ENCODE measurements at places on chromosomes 7 and 10.
A peak's percentile ranks its signal among the peaks of the same experiment; 100 is the strongest.

- DNase-seq: no peak
These were observed 584.2 kb upstream of the MBL2 start for GRCh38 chr10:53356616-53357349.

DNA sequence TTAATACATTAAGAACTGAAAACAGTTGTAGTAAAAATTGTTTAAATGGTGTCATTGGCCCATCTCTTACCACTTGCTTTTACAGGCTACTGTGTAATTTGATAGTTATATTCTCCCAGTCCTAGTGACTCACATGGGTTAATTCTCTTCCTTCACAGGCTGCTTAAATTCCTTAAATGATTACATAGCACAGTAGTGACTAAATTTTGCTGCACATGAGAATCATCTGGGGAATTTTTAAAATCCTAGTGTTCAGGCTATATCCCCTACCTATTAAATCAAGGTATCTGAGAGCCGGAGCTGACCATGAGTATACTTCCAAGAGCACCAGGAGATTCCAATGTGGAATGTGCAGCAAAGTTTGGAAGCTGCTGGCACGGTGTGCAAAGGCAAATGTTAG is 45.3 kb upstream of the ZNF800 start:
- DNase-seq: no peak

GRCh38 chr10:4102802-4103344 is 317.9 kb upstream of the KLF6 start:
- DNase-seq: no peak

- no peak for DNase-seq
These were observed 68.7 kb downstream of the AFAP1L2 start for GRCh38 chr10:114335614-114336013.

DNA sequence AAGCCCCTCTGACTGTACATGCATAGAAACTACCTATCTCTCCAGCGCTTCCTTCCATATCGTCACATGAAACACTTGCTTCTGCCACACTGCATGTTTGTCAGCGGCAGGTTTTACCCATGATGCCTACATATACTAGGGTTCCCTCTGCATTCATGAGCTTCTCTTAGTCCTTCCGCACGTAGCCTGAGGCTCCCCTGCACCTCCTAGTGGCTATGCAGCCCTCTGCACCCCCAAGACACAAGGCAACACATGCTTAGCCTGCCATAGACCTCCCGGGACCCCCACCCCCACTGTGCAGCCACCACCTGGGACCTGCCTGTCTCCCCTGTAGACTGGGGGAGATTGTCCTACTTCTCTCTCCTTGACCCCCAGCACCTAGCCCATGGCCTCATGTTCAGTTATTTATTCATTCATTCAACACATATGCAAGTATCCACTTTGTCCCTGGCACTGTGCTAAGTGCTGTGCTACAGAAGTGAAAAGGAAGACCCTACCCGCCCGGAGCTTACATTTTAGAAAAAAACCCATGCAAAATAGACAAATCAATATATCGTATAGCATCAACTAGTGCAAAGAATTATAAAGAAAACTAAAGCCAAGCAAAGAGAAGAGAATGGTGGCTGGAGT is 23.5 kb downstream of the TMEM273 start:
- DNase-seq: peak; percentile 45

- DNase-seq: no peak
These were observed 37.7 kb upstream of the EZH2 start for GRCh38 chr7:148921806-148922205.

GRCh38 chr7:40586197-40586596 is 451.4 kb downstream of the SUGCT start:
- DNase-seq: no peak

- DNase-seq: no peak
These were observed 116.6 kb upstream of the FOXP2 start for GRCh38 chr7:114298011-114298410.

GRCh38 chr10:60388709-60389301 is 870 bp downstream of the ANK3 start:
- DNase-seq: no peak

DNA sequence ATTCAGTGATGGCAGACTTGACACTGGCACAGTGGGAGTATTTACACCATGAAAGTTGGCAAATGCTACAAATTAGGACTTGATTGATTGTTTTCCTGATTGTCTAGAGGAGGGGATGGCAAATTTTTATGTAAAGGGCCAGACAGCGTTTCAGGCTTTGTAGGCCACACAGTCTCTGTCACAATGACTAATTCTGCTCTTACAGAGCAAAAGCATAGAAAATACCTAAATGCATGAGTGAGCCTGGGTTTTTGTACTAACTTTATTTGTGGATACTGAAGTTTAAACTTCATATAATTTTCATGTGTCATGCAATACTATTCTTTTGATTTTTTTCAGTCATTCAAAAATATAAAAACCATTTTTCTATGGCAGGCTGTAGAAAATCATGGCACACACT is 9.0 kb upstream of the ARMS2 start:
- DNase-seq: no peak

- DNase-seq: no peak
These were observed 91.5 kb downstream of the SEMA3D start for GRCh38 chr7:85095366-85095765.

GRCh38 chr7:47875998-47876744 is 72.1 kb downstream of the PKD1L1 start:
- DNase-seq: no peak

GRCh38 chr7:151376218-151376902 is 33.5 kb downstream of the WDR86 start:
- no peak for DNase-seq

GRCh38 chr10:84606428-84606827 is 278.0 kb downstream of the CCSER2 start:
- no peak for DNase-seq

DNA sequence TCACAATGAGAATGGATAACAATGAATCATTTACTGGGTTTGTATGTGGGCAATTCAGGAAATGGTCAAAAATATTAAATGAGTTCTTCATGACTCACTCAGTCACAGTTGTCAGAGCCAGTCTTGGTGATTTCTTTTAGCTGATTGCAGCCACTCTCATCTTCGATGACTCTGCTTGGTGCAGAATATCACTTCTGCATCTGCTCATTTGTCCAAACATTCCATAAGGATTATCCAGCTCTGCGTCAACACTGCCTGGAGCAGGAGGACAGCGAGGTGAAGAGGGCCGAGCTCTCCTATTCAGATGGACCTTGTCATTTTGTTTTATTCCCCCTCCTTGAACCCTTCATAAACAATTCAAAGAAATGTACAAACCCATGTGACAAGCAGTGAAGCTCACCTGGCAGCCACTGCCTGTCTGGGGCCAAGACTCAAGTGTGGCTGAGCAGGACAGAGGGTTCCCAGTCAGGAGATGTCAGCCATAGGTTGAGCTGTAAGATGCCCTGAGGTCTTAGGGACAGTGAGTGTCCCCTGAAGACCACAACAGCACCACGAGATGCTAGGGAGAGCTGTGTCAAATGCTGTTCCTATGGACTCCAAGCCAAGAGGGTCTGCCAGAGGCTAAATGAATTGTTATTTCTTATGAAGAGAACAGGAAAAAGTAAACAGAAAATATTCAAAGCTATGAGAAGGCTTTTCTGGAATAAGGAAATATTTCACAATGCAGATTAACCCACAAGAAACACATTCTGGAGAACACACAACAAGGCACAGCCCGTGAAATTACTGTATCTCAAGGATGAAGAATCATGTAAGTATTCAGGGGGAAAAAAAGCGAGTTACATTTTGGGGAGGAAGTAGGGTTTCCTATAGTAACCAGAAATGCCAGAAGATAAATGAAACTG is 33.1 kb upstream of the EGFR start:
- DNase-seq: no peak

DNA sequence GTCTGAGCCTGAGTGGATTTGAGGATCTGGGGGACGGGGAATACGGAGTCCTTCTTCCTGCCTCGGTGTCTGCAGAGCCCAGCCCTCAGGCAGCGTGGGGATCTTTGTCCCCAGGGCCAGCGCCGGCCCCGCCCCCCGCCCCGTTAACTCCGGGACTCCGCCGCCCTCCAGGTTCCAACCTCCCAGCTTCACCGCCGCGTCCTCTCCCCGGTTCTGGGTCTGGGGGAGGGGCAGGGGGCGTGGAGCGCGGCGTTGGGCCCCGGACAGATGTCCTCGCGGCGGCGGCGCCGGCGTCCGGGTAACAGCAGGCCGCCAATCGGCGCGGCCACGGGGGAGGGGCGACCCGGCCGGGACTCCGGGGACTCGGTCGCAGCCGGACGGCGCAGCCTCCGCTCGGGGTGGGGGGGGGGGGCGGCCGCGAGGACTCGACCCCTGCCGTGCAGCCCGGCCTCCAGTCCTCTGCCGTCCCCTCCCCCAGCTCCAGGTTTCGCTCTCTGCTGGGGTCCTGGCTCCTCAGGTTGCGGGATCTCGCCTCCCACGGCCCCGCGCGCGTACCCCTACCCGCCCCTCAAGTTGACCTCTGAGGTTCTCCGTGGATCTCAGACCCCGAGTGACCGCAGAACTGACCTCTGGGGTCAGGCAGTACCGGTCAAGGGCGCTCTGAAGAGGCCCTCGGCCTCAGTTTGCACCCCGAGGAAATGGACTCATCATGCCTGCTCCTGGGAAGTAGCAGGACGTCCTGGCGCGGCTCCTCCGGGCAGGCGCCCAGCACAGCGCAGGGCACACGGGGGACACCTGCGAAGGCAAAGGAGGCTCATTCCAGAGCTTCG is 2.3 kb upstream of the ELFN1 start:
- DNase-seq: peak; percentile 34

DNA sequence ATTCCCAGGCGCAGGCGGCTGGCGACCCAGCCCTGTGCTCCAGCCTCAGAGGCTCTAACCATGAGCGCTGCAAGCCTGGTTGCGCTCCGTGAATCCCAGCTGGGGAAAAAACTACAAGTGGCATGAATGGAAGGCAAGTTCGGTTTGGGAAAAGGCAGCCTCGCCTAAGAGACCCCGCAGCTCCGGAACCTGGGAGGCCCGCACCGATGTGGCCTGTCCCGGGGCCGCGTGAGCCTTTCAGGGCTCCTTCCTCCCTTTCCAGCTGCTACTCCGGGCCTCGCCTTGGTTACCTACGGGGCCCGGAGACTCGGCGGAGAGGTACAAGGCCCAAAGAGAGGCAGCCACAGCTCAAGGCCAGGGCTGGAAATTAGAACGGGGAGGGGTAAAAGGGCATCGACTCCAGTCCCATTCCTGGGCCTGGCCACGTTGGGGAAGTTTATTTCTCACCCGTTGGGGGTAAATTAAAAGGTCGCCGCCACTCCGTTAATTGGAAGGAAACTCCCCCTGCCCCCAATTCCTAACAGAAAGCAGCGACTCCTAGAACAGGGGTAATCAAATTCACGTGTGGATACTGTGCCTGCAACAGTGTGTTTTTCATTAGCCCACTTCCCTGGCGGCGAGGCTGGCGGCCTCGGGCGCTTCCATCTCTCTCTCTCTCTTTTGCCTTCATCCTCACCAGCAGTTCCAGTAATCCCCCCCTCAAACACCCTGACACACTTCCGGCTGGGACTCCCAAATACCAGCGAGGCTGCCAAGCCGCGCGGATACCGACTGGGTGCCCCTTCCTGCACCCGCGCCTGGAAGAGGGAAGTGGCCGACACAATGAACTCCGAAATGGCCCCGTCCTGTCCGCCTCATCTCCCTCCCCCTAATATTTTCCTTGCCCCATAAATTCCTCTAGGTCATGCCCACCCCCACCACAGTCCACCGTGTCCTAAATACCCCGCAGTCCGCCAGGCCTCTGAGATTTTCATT is 1.5 kb upstream of the HOXA9 start:
- no peak for DNase-seq

- DNase-seq: no peak
These were observed 338.1 kb upstream of the SEMA3C start for GRCh38 chr7:81256991-81257390.

- no peak for DNase-seq
These were observed 655.2 kb upstream of the NRG3 start for GRCh38 chr10:81219758-81220157.

- no peak for DNase-seq
These were observed 1.8 kb downstream of the PFKP start for GRCh38 chr10:3068968-3069737.

GRCh38 chr7:20424500-20424899 is 93.8 kb downstream of the ITGB8 start:
- no peak for DNase-seq

- no peak for DNase-seq
These were observed 125.3 kb downstream of the CHN2 start for GRCh38 chr7:29319719-29320521.

DNA sequence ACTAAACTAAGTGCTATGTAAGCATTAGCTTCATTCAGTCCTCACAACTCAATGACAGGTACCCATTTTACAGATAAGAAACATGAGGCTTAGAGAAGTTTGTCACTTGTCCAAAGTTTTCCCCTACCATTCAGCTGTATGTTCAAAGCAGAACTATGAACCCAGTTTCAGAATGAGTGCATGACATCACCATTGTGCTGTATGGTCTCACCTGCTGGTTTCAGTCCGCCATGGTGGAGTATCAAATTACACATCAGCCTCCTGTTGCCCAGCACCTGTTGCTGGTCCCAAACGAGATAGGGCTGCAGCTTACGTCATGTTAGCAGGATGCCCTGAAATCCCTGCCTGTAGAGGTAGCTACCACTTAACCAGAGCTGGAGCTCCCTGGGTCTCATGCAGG is 95.0 kb downstream of the DYNC1I1 start:
- no peak for DNase-seq

DNA sequence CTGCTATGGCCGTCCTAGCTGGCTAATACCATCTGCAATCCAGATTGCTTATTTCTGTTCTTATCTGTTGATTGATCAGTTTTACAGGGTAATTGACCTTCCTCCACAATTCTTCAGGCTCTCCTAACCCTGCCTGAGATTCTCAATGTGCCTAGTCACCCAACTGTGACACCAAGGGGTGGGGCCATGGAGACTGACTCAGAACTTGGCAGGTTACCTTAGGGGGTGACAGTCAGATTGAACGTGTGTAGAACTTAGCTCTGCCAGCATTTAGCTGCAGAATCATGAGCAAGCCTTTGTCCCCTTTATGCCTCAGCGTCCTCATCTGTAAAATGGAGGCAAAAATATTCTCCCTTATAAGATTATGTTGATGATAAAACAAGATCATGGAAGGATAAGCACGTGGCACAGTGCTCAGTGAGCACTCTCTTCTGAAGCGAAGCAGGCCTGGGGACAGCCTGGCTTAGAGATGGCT is 19.1 kb upstream of the LEP start:
- DNase-seq: no peak

DNA sequence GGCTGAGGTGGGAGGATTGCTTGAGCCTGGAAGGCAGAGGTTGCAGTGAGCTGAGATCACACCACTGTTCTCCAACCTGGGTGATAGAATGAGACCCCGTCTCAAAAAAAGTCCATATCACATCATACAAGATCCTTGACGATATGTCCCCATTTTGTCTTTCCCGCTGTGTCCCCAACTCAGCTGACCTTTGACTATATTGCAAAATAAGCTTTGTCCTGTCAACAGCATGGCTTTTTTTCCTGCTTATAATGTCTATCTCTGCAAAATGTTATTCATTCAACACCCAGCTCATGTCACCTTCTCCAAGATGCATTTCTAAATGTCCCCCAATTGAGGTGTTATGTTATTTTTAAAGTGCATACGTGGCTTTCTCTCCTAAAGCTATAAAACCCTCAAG is 136.0 kb upstream of the KAT6B start:
- no peak for DNase-seq

DNA sequence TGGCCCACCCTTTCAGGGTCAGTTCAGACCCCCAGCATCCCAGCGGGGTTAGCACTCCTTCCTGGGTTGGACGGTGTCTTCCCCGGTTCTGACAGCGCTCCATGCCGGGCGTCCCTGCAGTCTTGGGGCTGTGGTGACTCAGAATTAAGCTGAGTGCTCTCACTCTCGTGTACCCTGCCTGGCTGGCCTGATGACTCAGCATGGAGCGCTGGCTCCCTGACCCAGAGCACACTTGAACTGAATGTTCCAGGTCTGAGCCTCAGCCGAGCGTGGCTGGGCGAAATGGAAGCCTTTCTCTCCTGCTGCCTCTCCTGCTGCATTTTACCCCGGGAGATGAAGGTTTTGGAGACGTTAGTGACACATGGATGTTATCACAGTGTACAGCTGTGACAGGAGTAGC is 7.1 kb downstream of the BAG3 start:
- peak; percentile 87 for DNase-seq
